HFFc6 (cell line): ENCODE measurements at places on chromosomes 3 and 15. TPM values are rescaled to one million over a fixed set of nuclear protein-coding genes. Genes with fewer than 3 reads are reported as not detected.

DNA sequence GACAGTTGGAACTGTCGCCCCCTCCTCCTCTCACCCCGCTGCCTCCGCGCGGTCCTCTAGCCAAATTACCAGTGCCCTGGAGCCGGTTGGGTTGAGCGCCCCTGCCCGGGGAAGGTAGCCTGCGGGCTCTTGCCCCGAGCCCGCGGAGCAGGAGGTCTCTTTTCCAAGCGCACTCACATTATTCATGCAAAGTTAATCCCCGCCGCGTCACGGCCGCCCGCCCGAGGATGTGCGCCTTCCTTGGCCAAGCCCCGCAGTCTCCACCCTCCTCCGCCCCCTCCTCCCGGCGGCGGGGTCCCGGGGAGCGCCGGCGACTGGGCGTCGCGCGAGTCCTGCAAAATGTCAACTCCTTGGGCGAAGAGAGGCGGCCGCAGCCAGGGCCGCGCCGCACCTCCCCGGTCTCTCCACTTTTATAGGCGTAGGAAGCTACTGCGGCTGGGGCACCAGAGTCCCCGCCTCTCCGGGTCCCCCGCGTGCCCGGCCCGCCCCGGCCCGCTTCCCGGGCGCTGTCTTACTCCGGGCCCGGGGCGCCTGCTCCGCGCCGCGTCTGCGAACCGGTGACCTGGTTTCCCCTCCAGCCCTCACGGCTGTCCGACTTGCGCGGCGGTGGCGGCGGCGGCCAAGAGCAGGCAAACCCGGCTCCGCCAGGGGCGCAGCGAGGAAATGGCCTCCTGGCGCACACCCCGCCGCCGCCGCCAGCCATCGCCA lies at the start of gene THRB:
Gene THRB, minus strand, starts transcription at position 233 of the 708 bp plus-strand sequence.
- DNase-seq: no peak

DNA sequence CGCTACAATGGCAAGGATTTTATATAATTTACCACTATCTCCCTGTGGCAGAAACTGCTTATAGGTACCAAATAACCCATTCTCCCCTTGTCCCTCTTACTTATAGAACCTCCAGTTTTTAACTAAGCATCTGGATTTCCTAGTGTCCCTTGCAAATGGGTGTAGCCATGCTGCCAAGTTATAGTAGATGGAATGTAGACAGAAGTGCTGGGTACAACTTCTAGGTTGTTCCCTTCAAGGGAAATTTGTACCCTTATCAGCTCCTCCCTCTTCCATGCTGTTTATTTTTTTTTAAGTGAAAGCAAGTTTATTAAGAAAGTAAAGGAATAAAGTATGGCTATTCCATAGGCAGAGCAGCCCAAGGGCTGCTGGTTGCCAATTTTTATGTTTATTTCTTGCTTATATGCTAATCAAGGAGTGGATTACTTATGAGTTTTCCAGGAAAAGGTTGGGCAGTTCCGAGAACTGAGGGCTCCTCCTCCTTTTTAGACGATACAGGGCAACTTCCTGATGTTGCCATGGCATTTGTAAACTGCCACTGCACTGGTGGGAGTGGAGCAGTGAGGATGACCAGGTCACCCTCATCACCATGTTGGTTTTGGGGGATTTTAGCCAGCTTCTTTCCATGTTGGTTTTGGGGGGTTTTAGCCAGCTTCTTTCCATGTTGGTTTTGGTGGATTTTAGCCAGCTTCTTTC lies 40.1 kb upstream of the TM4SF19 start:
- DNase-seq: no peak

DNA sequence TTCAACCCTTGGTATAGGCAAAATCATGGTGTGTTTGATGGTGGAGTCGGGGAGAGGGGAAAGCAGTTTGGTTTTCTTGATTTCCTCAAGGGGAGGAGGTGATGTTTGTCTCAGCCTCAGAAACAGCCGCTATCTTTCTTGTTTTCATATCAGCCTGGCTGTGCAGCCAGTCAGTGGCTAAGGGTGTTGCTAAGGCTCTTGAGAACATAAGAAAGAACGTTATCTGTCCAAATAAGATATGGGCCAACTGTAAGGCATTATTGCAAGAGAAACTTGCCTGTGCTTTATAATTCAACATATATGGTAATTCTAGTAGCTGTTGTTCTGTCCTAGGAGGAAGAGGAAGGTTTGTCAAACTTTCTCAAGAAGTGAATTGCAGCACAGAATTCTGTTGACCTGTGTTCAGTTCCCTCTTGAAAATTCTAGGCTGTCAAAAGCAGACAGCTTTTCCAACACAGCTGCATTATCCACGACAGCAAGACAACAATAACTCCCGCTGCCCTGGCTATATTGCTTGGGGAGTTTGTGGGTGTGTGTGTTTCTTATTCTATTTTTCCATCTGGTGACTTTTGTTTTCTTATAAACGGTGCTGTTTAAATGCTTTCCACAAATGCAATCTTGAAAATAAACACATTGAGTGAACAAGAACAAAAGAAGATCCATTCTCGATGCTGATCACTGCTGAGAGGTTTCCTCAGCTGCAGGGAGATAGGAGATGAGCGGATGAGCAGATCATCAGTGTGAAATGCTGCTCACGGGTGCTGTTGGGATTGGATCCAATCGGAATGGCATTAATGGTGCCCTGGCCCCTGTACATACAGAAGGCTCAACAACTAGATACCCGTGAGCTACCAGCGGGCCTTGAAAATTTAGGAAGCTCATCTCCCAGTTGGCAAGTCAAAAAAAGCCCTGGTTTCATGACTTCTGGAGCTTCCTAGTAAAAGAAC lies 90.8 kb upstream of the TNFAIP8L3 start:
- no peak for DNase-seq

GRCh38 chr15:100042558-100042957 lies 299.2 kb downstream of the ADAMTS17 start:
- no peak for DNase-seq

DNA sequence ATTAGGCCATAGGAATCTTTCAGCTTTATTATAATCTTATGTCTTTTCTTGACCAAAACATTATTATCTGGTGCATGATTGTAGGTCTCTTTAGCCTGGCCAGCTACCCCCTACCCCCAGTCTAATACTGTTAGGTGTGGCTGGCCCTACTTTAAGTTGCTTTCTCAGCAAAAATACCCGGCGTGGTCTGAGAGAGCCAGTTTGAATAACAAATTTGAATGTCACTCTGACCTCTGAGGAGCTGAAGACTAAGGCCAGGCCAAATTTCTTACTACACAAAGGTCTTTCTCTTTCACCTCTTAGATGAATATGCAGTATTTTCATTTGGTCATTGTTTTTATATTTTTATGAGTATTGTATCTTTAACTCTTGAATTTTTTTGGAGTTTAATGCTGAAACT lies 188.5 kb upstream of the MLF1 start:
- DNase-seq: no peak

PLSCR4 gene
- total RNA-seq: 7.9 to 9.2 TPM (median 8.8 TPM) in 3 replicates

VEPH1 gene
- total RNA-seq: 32.3 and 65.5 TPM in 2 replicates

DISP2 gene
- 0.03 and 0.13 TPM in 2 replicates for total RNA-seq
